Activated CD4-positive, alpha-beta T cell treated with anti-CD3 and anti-CD28 coated beads, Interleukin-2, amount 10 ng/mL, durations not matched to agents 7 days and 5 days (primary cell): ENCODE measurements at places on chromosomes 6 and 20. TPM values are rescaled to one million over a fixed set of nuclear protein-coding genes. Genes with fewer than 3 reads are reported as not detected.

The C6orf15 gene
- not detected for total RNA-seq

The PACRG gene
- not detected for total RNA-seq

The MLIP gene
- total RNA-seq, result not detected

DNA sequence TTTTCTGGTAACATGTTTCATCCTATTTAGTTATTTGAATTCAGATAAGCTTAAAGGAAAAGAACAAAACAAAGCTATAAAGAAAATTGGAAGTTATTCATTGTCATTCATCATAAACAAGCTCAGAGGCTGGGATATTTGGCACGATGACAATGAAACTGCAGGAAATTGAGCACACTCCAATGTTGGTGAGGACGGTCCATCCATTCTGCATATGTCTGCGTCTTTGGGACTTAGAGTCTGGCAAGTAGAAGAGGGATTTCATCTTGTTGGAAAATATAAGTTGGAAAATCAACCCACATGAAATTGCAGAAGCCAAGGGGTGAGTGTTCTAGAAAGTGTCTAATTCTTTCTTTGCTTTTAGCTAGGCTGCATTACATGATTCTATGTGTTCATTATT, 78.4 kb downstream of the HDGFL1 start:
- DNase-seq, result no peak
